ENCODE measurements at places on chromosomes 11 and 22.

GRCh38 chr11:29310725-29311342, 706.0 kb downstream of the KCNA4 start:
- DNase-seq = no peak

DNA sequence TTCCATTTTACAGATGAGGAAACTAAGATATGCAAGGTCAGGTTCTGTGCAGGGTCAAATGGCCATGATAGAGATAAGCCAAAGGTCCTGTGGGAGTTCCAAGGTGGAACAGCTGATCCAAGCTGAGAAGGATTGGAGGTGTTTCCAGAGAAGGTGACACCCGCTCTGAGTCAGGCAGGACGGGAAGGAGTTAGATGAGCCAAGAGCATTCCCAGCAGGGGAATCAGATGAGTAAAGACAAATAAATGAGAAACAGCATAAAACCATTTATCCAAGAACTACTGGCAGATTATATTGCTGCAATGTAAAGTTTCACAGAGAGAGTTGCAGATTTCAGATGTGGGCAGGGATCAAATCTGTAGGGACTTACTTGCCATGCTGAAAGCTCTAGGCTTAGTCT, 18.9 kb upstream of the HEPHL1 start:
- DNase-seq = no peak

GRCh38 chr22:43232445-43232844, 45.5 kb upstream of the TTLL12 start:
- no peak for DNase-seq

- no peak for DNase-seq
Observed at GRCh38 chr11:121535129-121535796, 82.5 kb upstream of the SORL1-AS1 start.

GRCh38 chr11:3222003-3222855, 3.6 kb upstream of the MRGPRG start:
- no peak for DNase-seq

DNA sequence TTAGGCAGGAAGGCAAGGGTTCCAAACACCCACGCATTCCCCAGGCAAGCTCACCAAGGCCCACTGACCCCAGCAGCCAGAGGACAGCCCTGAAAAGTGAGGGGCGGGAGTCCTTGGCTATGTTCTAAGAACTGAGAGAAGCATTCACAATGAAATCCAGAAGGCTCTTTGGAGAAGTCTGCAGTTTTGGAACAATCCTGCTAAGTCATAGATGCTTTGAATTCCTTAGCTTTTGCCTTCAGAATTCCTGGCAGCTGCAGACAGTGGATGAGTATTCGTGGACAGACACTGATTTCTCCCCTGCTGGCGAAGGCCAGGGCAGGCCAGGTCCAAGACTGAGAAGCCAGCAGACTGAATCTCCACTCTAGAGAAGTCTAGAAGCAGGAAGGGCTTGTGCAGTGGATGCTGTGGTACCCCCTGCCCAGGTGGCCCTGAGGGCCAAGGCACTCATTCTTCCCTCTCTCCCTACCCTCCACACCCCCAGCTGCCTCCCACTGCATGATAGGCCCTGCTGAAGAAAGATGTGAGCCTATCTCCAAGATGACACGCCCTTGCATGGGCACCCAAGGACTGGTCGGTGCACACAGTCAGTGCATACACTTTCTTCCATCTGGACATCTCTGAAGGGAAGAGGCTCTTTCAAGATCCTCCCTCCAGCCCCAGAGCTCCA, 133.2 kb upstream of the TEAD1 start:
- no peak for DNase-seq
